Activated T-helper 2 cell treated with anti-CD3 and anti-CD28 coated beads, Interferon-gamma antibody, Interleukin-2, Interleukin-4, amounts not matched to agents 10 μg/mL and 5 μg/mL and 100 μg/mL, durations not matched to agents 14 hours and 24 hours and 36 hours (primary cell): ENCODE measurements at places on chromosomes 1 and 21. TPM values are rescaled to one million over a fixed set of nuclear protein-coding genes. Genes with fewer than 3 reads are reported as not detected.

DNA sequence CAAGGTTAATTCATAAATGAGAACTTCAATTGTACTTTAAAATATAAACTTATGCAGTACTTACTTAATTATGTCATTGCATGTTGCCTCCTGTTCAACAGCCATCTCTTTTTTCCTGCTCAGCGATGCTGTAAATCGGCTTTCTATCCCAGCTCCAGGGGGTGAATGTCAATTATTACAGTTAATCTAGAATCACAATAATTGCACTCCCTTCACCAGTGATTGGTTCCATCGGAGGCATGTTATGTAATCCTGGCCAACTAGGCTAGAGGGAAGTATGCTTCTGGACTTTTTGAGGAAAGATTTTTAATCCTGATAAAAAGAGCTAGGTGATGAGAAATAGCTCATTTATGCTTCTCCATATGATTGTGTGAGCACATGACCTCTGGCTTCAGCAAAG, 53.8 kb upstream of the SGIP1 start:
- no peak for DNase-seq

- no peak for DNase-seq
Measured at GRCh38 chr1:27004471-27005165, 8.0 kb downstream of the TENT5B start.

DNA sequence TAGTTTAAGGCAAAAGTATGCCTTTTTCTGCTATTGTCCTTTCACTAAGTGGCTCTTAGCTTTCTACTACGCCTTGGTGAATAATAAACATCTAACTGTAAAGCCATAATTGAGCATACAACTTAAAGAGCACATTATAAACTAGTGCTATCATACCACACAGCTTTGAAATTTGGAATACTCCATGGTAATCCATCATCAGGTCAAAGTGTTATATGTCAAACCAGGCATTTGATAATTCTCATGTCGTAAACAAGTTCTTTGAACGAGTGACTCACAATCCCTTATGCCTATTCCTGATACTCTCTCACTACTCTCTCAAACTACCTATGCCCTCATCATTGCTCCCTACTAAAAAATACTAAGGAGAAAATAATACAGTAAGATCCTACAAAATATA, 60.3 kb upstream of the FMN2 start:
- no peak for DNase-seq

Gene TSTD1
- total RNA-seq: 49.0 and 49.1 TPM in 2 replicates

Gene KCNQ4
- 0.57 and 0.78 TPM in 2 replicates for total RNA-seq
